HCEC 1CT (cell line): ENCODE measurements at places on chromosomes 11 and 22.

GRCh38 chr11:16831316-16832192 is 93.1 kb downstream of the C11orf58 start:
- DNase-seq = no peak

- DNase-seq = peak; percentile 72
Measured at GRCh38 chr22:30733181-30733631, 38.5 kb downstream of the OSBP2 start.

DNA sequence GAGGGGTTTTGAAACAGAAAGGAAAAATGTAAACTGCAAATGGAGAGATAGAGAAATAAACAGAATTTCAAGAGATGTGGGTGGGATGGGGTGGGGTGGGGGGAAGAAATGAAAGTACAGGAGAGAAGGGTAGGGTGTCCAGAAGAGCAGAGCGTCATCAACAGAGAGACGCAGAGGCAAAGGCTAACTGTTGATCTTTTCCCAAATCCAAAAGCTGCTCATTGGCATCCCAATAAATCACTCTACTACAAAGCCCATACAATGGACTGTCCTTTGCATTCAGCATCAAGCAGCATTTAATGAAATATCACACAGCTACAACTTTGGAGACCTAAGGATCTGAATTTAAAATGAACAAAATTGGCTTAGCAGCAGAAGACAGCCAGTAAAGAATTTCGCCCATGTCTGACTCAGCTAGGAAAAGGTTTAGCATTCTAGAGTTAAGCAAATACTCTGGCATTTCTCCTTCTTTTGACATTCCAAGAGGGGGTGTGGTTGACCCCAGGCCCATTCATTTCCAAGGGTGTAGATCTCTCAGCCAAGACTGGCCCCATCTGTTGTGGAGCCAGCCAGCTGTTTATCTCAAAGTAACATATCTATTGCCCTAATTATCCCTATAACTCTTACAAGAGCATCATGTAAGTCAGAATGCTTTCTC is 1.5 kb downstream of the RAB30 start:
- peak; percentile 73 for DNase-seq

- DNase-seq = no peak
Measured at GRCh38 chr11:126719740-126720139, 280.8 kb downstream of the KIRREL3 start.

DNA sequence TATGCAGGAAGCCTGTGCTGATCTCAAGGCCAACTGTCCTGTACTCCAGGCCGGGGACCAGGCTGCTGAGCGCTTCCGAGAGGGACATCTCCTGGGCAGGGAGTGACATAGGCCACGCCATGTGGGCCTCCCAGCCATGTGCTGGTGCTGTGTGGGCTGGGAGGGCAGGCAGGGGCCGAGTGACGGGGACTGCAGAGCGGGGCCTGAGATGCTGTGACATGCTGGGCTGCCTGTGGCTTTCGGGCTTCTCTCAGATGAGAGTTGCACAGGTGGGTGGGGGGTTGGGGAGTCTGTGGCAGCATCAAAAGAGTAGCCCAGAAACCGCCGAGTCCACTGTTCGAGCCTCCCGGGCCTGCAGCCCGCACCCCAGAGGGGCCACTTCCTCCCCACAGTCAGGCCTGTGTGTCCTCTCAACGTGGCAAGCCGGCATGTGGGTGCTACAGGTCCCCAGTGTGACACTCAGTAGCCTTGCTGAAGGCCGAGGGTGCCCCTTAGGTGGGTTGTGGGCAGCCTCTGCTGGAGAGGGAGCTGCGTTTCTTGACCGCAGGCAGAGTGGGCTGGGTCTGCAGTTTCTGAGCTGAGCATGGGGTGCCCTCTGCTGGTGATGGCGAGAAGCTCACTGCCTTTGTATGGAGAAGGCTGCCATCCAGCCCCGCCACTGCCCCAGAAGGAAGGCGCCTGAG is 101.2 kb downstream of the BCR start:
- DNase-seq = peak; percentile 30

DNA sequence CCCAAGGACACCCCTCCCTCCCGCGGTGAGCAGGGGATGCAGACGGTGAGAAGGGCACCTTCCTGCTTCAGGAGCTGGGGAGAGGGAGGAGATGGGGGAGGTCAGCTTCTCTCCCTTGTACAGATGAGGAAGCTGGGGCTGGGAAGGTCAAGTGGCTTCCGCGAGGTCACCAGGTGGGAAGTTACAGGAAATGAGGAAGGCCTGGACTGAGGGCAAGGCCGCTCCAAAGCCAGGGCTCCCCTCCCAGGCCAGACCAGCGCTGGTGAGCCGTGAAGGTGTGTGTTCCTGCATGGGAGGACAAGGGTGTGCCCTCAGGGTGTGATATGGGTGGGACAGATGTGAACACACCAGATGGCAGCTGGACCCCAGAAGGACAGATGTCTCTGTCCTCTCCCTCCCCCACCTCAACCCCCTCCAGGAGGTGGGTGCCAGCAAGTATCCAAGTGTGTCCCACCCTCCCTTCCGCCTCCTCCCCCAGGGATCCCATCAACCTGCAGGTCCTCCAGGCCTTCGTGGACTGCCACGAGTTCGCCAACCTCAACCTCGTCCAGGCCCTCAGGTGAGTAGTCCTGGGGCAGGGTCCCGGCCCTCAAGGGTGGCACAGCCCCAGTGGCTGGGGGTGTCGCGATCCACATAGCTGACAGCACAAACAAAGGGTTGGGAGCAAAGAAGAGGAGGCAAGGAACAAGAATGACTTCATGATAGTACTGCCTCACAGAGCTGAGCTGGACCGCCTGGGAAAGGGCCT is 16.6 kb downstream of the CYTH4 start:
- no peak for DNase-seq

- DNase-seq = no peak
Measured at GRCh38 chr11:1156506-1157340, 1.0 kb upstream of the MUC5AC start.

DNA sequence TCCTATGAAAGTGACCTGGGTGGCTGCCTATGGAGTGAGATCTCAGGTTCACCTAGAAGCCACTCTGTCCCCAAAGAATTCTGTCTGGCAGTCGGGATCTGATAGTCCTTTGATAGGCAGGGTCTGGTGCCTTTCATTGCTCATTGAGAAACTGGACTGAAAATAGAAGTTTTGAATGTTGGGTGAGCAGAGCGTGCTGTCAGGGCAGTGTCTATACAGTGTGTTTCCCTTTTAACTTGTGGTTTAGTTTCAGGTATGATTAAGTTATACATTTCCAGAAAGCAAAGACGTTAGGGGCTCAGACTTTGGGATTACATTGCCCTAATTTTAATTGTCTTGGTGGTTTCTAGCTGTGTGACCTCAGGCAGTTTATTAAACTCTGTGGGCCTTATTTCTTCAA is 111.3 kb upstream of the PAX6 start:
- DNase-seq = no peak

DNA sequence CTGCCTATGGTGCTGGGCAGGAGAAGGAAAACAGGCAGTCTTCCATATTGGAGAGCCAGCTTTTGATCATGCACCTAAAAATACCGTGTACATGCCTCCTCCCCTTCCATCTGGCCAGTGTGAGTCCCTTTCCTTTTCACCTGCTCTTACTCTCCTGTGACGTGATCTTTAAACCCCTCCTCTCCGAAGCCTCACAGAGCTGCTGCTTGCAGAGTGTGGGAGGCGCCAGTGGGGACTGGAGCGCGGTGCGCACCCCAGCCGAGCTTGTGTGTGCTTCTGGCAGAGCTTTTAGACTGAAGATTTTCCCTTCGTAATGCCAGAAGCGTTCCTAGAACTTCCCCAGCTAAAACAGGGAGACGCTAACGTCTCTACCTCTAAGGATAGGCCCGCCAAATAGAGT is 29.8 kb downstream of the MUC6 start:
- DNase-seq = no peak

DNA sequence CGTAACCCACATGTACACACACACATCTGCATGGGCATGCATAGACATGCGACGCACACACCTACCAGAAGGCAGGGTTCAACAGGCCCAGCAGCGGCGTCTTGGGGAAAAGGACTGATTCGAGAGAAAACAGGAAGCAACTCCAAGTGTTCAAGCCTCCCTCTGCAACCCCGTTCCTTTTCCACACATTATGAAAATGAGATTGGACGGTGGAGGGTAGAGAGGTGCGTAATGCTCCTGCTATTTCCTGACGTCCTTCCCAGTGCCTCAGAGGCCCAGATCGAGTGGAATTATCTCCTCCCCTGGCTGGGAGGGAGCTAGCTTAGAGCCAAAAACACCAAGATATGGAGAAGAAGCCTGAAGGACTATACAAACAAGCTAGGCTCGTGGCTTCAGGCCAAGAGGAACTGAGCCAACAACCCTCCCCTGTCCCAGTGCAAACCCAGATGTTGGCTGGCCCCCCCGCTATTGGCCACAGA is 289.2 kb downstream of the MN1 start:
- peak; percentile 57 for DNase-seq

- no peak for DNase-seq
Measured at GRCh38 chr11:62536301-62536957, 10.2 kb downstream of the AHNAK start.

GRCh38 chr11:70220136-70220535 is 17.0 kb downstream of the FADD start:
- DNase-seq = no peak

- DNase-seq = no peak
Measured at GRCh38 chr11:124176925-124177715, 6.0 kb upstream of the OR10D3 start.

DNA sequence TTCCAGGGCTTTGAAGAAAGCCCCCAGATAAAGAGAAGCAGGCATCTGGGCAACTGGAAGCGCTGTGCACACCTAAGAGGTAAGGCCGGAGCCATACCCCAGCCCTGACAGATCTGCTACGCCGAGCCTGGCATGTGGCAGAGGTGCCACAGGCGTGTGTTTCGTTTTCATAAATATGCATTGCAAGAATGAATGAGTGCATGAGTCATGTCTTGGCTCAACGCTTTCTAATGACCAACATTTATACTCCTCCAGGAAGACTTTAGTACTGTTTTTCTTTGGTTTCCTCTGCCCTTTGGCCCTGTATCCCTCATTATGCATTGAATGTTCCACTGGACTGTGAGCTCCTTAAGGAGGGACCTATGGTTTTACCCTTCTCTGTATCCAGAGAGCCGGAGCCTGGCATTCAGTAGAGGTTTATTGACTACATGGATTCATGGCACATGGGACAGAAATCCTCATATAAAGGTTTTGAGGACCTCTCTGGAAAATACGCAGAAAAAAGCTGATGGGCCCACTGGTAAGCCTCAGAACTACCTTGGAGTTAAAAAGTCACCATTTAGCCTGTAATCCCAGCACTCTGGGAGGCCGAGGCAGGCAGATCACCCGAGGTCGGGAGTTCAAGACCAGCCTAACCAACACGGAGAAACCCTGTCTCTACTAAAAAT is 38.9 kb upstream of the CSNK2A3 start:
- DNase-seq = peak; percentile 64

GRCh38 chr11:34165786-34166555 is 60.5 kb downstream of the NAT10 start:
- DNase-seq = no peak

DNA sequence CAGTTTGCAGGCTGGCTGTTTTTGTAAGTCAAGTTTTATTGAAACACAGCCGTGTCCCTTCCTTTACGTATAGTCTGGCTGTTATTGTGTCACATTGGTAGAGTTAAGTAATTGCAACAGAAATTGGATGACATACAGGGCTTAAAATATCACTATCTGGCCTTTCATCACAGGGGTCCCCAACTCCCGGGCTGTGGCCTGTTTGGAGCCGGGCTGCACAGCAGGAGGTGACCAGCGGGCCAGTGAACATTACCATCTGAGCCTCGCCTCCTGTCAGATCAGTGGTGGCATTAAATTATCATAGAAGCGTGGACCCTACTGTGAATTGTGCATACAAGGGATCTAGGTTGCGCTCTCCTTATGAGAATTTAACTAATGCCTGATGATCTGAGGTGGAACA is 31.7 kb downstream of the EXT2 start:
- no peak for DNase-seq

DNA sequence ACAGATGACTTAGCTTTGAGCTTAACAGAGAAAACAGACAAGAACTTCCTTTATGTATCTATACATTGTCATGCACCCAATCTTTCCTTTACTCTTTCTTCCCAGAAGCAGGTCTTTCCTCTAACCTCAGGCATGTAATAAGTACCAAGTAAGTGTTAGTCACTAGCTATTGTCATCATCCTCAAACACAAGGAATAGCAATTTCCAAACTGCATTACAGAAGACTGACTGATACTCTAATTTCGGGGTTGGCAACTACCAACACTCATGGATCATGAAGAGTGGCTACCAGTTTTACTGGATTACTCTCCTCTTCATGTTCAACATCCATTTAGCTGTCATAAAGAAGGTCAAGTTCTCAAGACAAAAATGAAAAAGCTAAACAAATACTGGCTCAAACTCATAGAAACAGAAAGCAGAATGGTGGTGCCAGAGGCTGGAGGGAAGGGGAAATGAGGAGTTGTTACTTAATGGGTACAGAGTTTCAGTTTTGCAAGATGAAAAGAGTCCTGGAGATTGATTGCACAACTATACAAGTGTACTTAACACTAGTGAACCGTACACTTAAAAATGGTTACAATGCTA is 111.6 kb downstream of the SIK3 start:
- peak; percentile 93 for DNase-seq

DNA sequence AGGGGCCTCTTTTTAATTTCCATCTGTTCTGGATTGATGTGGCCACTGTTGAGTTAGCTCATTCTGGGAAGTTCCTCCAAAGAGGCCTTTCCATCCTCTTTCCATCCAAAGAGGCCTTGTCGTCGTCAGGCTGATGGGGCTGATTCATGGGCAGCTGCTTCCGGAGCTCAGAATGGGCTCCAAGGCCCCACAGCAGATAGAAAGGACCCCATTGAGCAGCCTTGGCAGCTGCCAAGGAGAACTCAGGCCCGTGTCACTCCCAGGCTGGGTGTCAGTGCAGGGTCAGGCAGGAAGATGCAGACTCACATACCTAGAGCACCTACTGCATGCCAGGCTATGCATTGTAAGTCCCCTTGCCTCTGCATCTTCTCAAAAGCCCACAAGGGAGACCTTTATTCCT is 524.1 kb downstream of the MIAT start:
- DNase-seq = no peak

DNA sequence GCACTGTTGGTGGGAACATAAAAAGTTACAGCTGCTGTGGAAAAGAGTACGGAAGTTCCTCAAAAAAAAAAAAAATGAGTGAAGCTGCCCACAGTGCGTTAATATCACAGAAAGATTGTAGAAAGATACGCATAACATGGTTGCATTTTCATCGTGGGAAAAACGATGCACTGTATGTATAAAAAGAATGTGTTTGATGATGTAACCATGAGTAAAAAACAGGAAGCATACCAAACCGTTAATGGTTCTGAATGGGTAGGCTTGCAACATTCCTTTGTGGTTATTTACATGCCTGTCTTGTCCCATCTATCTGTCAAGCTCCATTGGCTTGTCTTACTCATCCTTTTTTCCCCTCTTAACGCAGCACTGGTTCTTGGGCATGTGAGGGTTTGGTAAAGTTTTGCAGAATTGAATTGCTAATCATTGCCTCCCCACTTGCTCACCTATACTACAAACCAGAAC is 33.8 kb upstream of the DKK3 start:
- peak; percentile 99 for DNase-seq

GRCh38 chr22:22181341-22181850 is 63.2 kb upstream of the VPREB1 start:
- no peak for DNase-seq

GRCh38 chr11:35049859-35050531 is 89.0 kb upstream of the CD44 start:
- DNase-seq = no peak

- no peak for DNase-seq
Measured at GRCh38 chr11:71397331-71397860, 50.8 kb downstream of the DHCR7 start.
